ENCODE measurements at places on chromosomes 2 and 18. TPM values are rescaled to one million over a fixed set of nuclear protein-coding genes. Genes with fewer than 3 reads are reported as not detected.

- DNase-seq, result no peak
Measured at GRCh38 chr18:23694637-23695430, 5.6 kb downstream of the LAMA3 start.

GRCh38 chr2:176178038-176178756 is 10.3 kb upstream of the HOXD1 start:
- no peak for DNase-seq

DNA sequence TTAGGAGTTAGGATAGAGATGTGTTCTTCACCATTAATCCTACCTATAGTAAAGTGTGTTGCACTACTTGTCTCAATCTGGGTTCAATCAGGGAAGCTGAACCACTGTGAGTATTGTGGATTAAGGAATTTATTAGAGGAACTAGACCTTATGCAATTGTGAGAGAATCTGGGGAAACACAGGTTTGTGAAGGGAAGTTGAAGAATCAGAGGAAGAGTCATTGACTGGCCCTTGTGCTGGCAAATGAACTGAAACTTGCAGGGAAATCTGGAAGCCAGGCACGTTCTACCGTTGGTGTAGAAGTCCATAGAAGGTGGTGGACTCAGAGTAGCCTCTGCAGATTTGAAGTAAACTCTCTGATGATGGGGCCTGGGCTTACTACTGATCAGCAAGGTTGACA is 44.7 kb upstream of the HK2 start:
- no peak for DNase-seq

GRCh38 chr2:151927501-151928221 is 99.4 kb upstream of the ARL5A start:
- no peak for DNase-seq

Gene ONECUT2
- 1.0 TPM for total RNA-seq

- DNase-seq, result peak; percentile 88
Measured at GRCh38 chr2:183951630-183952029, 646.7 kb upstream of the ZNF804A start.

- DNase-seq, result peak; percentile 55
Measured at GRCh38 chr2:73175663-73176204, 26.6 kb upstream of the NOTO start.

- DNase-seq, result no peak
Measured at GRCh38 chr2:20771299-20771698, 51.6 kb downstream of the LDAH start.

- DNase-seq, result peak; percentile 31
Measured at GRCh38 chr18:4004183-4004829, 450.8 kb downstream of the DLGAP1 start.

DNA sequence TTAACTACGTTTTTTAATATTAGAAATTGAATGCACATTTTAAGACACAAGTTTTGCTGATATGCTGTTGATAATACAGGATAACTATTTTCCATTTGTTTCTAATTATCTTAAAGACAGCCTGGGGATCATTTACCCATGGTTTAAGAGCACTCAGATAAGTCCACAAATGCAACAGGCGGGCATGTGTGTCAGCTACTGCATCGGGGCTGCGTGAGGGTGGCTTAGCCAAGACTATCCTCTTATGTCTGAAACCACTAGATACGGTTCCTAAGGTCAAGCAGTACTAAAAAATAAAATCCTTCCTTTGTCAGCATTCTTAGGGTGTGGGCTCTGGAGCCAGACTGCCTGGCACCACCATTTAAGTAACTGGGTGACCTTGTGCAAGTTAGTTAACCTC is 254.8 kb downstream of the SATB2 start:
- DNase-seq, result no peak

DNA sequence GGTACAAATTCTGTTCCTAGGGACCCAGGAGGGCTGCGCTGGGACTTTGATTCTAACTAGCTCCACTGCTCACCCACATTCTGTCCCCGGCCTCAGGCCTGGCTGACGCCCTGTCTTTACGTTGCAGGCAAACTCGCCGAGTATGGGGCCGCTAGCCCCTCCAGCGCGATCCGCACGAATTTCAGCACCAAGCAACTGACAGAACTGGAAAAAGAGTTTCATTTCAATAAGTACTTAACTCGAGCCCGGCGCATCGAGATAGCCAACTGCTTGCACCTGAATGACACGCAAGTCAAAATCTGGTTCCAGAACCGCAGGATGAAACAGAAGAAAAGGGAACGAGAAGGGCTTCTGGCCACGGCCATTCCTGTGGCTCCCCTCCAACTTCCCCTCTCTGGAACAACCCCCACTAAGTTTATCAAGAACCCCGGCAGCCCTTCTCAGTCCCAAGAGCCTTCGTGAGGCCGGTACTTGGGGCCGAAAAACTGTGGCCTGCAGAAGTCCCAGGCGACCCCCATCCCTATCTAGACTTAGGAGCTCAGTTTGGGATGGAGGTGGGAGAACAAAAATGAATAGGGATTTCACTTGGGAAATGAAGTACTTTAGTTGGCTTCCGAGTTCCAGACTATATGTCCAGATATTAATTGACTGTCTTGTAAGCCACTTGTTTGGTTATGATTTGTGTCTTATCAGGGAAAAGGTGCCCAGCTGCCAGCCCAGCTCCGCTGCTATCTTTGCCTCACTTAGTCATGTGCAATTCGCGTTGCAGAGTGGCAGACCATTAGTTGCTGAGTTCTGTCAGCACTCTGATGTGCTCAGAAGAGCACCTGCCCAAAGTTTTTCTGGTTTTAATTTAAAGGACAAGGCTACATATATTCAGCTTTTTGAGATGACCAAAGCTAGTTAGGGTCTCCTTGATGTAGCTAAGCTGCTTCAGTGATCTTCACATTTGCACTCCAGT is 1.5 kb downstream of the HOXD1 start:
- DNase-seq, result no peak

- DNase-seq, result no peak
Measured at GRCh38 chr18:60122339-60122738, 222.5 kb downstream of the PMAIP1 start.

Gene KCNIP3
- total RNA-seq, result 19.1 TPM

- no peak for DNase-seq
Measured at GRCh38 chr2:51014759-51015158, 17.2 kb downstream of the NRXN1 start.

GRCh38 chr2:235553291-235553690 is 59.4 kb downstream of the AGAP1 start:
- DNase-seq, result no peak

GRCh38 chr2:21155365-21156136 is 31.8 kb downstream of the TDRD15 start:
- DNase-seq, result no peak

Gene RALBP1
- total RNA-seq, result 94.3 TPM

Gene GBX2
- total RNA-seq, result 30.5 TPM

DNA sequence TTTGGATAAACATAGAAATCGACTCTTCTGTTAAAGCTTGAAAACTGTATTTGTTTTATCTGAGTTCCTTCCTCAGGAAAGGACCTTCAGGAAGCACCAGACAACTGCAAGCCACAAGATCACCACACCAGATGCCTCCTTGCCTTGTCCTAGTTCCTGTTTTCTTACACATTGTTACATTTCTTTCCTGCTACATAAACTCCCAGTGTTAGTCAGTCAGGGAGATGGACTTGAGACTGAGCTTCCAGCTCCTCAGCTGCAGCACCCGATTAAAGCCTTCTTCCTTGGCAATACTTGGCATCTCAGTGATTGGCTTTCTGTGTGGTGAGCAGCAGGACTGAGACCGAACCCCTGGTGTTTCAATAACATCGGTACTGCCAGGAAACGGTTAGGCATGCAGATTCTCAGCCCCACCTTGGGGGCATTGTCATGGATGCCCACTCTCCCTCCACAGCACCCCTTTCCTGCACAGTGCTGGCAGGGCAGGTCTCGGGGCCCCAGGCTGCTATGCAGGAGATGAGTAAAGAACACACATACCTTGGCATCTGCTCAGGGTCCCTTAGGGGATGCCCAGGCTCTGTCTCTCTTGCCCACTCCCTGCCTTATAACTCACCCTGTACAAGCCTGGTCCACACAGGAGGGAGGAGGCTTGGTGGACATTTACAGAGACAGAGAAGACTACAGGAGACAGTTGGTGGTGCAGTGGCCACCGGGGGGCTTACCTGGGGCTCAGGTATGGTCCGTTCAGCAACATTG is 32.6 kb downstream of the ANKMY1 start:
- no peak for DNase-seq

DNA sequence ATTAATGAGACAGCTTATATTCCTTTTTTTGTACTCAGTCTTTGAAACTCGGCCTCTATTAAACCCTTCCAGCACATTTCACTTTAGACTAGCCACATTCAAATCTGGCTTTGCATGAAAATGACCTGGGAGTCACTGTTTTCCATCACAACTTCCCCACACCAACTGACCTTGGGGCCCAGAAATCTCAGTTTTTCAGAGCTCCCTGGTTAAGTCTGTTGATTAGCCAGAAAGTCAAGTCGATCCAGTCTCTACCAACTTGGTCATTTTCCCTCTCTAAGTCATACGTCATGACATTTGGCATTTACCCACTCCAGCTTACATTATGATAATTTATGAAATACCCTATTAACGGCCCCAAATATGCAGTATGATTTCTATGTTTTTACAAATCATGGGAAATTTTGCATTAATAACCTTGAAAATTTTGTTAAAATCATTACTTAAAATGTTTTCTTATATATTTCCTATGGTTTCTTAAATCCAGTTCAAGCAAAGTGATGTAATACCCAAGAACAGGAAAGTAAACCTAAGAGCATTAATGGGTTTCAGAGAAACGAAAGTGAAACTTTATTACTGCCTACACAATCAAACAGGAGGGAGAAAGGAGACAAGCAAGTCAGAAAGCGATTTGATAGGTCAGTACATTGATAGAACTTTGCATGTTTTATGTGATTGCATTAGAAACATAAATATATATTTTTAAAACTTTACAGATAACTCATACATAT is 77.1 kb downstream of the SPATS2L start:
- no peak for DNase-seq

DNA sequence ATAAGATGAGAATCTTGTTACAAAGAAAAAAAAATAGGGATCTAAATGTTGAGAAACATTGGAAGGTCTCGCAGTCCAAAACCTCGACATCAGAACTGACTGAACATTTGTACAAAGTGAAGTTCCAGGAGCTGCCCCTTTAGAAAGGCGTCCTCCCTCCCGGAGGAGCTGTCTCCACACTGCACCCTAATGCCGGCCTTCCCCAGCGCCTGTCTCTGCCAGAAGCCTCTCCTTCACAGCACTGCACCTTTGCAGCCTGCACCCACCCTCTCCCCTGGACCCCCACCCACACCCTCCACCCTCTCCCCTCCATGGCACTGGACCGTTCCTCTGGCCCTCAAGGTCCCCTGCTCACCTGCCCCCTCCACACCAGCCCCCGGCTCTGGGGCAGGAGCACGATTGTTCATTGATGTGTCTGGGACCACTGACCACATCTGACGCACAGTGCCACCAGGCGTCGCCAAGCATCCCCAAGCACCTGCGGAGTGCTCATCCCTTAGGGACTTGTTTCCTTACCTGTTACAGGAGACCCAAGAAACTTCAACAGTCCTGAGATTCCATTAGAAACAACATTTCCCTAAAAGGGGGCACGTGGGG is 90.3 kb upstream of the SNTG2 start:
- peak; percentile 20 for DNase-seq

Gene KRTCAP3
- not detected for total RNA-seq

DNA sequence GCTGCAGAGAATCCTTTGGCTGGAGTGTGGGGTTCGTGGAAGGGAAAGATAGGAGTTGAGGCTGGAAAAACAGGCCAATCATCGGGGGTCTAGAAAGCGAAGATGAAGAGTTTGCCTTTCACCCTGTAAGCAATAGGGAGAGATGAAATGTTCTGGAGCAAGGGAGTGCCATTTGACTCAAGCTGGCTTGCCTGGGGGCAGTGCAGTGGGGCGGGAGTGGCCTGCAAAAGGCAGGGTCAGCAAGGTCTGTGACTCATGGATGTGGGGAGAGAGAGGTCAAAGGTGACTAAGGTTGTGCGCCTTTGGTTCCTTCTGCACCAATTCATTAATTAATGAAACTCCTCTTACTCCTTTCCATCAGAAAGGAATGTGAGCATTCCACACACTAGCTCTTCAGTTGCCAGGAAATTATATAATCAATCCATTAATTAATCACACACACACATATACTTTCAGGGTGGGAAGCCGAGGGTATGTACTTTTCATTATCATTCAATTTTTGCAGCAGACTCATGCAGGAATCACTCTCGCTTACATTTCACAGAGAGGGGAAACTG is 227.6 kb downstream of the MYCN start:
- DNase-seq, result no peak

Gene PPP4R1
- 154 TPM for total RNA-seq

DNA sequence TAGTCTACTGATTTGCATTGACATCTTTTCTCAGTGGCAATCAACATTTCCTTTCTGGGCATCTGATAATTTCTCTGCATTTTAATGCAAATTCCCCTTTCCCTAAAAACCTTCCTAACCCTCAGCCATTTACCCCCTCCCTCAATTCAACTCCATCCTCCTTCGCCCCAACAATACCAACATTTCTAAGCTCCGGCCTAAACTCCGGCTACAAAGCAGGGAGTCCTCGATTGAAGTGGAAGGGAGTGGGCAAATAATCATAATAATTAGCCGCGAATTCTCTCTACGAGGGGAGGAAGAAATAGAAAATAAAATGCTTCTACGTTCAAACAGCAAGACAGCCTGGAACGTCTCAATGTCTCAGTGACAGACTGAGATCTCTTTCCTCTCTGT is 4.6 kb downstream of the BCL11A start:
- DNase-seq, result no peak
